ENCODE measurements at places on chromosomes 6 and 20. TPM values are rescaled to one million over a fixed set of nuclear protein-coding genes. Genes with fewer than 3 reads are reported as not detected.
A peak's percentile ranks its signal among the peaks of the same experiment; 100 is the strongest.

Gene GNAS-AS1
- total RNA-seq = not detected

DNA sequence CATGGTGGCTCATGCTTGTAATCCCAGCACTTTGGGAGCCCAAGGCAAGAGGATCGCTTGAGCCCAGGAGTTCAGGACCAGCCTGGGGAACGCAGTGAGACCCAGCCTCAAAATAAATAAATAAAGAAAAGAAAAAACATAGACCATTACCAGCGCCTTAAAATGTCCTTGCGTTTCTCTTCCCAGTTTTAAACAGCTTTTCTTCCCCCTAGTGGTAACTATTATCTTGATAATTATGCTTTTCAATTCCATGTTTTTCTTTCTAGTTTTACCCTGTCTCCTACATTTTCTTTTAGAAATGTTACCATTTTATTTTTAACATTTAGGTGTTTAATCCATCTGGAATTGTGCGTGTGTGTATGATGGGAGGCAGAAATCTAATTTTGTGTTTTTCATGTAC is 24.4 kb downstream of the DNAH8 start:
- no peak for DNase-seq

- DNase-seq = no peak
Observed at GRCh38 chr20:16308754-16309153, 264.5 kb downstream of the KIF16B start.

DNA sequence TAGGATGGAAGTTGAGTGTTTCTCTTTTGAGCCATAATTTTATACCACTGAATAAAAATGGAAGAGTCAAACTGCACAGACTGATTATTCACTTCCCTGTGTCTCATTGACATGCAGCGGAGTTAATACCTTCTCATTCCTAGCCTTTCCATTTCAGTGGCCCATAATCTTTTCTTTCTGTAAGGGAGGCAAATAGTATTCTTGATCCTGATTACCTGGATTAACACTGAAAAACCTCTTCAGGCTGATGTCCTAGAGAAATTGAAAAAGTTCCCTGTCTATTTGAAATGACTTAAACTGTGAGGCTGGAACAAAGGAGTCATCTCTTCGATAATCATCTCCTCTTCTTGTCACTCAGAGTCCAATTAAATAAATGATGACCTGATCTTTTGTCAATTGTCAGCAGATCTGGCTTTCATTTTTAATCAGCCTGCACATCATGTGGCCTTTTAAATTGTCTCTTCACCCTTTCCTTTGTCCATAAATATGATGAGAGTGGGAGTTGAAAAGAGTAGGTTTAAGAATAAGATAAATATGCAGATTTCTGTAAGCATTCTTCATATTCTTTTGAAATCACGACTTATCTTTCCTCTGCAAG is 713.0 kb downstream of the EPM2A start:
- no peak for DNase-seq

Gene NCOA3
- 70.6 TPM for total RNA-seq

- no peak for DNase-seq
Observed at GRCh38 chr6:166605752-166606151, 19.3 kb upstream of the RAMACL start.

Gene C6orf120
- total RNA-seq = 44.7 TPM

DNA sequence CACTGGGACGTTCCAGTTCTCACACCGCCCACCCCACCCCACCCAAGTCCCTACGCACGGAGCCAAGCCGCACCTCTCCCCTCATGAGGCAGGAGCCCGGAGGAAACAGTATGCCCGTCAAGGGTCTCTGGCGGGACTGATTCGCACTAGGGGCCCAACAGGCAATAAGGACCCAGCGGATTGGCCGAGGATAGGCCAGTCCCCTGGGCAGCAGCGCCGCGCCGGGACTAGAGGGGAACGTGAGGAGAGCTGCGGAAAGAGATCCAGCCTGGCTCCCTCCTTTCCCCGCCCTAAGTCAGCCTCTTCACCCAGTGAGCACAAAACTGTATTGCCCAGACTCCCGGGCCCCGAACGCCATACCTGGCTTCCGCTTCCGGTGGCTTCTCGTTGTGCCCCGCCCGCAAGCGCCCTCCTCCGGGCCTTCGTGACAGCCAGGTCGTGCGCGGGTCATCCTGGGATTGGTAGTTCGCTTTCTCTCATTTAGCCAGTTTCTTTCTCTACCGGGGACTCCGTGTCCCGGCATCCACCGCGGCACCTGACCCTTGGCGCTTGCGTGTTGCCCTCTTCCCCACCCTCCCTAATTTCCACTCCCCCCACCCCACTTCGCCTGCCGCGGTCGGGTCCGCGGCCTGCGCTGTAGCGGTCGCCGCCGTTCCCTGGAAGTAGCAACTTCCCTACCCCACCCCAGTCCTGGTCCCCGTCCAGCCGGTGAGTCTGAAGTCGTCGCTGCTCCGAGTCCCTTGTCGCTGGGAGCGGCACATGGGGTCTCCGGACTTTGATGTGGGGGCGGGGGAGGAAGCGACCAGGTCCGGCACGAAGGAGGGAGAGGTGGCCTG is at the start of gene CSNK2B:
Gene CSNK2B, plus strand, starts transcription at position 580 of the 836 bp plus-strand sequence. CDS start 752 bp downstream, outside the sequence.
- peak; percentile 93 for DNase-seq

DNA sequence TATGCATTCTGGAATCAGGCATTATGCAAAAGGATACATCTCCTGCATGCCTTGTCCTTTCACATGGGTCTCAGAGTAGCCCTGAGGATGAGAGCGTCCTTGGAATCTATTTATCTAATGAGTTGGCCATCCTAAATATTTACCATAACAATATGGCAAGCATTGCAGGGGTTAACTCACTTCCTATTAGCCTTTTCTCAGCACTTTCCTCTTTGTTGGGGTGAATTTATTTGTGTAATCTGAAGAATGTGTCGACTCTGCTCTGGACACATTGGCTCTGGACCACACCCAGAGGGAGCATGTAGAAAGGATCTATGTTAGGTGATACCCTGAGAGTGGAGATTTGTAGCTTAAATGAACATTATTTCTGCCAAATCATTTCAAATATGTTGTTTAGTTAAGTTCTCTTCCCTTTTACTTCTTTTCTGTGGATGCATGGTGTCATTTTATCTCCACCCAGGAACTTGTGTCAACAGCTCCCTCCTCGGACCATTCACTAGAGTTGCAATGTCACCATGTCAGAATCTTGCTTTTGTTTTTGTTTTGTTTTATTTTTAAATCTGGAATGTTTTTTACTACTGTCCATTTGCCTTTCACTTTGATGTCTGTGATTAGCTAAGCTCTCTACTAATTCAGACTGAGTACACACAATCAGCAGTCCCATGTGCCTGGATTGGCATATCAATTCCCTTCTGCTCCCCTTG is 757.0 kb upstream of the MMS22L start:
- no peak for DNase-seq

GRCh38 chr6:79684876-79685275 is 53.7 kb downstream of the SH3BGRL2 start:
- DNase-seq = no peak

GRCh38 chr6:97630604-97631003 is 347.6 kb upstream of the MMS22L start:
- DNase-seq = no peak

Gene COX4I2
- total RNA-seq = 1.8 TPM

GRCh38 chr6:17519120-17519519 is 81.0 kb upstream of the FAM8A1 start:
- DNase-seq = no peak

Gene PRRT1
- total RNA-seq = 0.37 TPM

DNA sequence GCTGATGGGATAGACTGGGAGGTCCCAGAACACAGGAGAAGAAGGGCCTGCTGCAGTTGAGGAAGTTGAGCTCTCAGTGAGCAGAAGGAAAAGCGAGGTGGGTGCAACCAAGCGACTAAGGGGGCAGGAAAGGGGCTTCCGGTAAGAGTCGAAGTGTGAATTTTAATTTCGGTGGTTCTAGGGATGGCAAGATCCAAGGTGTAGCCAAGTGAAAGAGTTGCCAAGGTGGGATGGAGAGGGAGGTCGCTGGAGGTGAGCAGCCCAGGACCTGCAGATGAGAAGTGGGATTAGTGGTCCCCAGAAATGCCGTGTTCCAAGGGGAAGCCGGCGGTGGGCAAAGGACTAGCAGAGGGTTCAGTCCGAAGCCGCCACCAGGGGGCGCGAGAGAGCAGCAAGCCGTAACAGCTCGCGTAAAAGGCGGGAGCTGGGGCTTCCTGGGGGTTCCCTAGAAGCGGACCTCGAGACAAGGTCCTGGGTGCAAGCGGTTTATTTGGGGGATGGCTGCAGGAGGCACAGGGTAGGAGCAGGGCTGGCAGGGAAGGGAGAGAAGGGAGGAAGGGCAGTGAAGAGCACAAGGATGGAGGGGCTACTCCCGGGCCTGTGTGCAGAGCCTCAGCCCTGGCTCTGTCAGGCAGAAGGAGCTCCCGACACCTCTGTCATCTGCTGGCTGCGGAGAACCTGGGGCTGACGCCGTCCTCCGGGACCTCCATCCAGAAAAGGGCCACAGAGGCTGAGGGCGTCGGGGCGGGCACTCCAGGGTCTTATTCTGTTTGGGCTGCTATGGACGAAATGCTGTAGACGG is 103.6 kb downstream of the PAX1 start:
- DNase-seq = peak; percentile 48

DNA sequence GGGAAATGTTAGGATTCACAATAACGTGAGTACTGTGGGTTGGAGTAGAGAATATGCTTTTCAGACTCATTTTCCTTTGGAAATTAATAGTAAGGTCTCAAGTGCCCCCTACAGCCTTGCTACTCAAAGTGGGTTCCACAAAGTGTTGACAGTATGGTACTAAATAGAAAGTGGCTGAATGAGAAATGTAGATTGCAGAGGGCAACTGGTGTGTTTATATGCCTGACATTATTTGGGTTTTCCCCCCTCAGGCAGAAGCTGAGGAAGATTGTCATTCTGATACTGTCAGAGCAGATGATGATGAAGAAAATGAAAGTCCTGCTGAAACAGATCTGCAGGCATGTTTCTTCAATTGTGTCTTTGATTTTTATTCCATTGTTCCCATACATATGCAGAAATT is 5.6 kb downstream of the FBXO9 start:
- DNase-seq = no peak

DNA sequence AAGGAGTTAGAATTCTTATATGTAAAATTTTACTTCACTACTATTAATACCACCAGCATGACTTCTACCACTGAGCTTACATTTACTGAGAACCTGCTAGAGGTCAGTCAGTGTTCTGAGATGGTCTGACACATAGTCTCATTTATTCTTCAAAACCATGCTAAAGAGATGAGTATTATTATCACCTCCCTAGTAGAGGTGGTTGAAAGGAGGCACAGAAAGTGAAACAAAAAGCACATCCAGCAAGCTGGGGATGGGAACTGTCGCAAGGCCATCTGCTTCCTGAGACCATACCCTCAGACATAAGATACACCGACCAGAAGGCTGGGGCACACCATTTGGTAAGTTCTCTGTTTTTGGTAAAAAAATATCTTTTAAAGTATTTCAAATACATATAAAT is 137.7 kb downstream of the INSM1 start:
- DNase-seq = no peak

- no peak for DNase-seq
Observed at GRCh38 chr20:35145141-35145564, 2.0 kb downstream of the EDEM2 start.

GRCh38 chr6:136696238-136696637 is 96.0 kb downstream of the MAP3K5 start:
- DNase-seq = no peak

DNA sequence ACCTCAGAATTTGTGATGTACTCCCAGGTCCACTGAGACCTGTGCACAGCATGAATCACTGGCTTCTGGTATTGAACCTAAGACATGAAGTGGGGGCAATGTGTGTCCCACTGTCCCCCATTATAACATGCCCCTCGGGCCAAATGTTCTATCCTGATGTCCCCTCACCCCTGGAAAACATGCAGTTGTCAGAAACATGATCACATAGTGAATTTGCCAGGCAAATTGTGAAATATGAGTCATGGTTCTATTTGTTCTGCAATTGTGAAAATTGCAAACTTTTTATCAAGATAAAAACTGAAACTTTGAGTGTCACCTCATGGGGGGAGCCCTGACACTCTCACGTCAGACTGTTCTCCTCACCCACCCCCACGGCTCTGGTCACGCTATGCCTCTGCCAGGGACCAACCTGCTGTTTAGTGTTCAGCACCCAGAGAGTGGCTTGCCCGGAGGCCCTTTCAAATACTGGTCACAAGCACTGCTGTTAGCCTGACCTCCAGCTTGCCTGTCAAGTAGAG is 305.3 kb downstream of the CLIC5 start:
- DNase-seq = no peak

- DNase-seq = no peak
Observed at GRCh38 chr6:7311917-7312615, 933 bp downstream of the SSR1 start.

GRCh38 chr20:57628047-57628961 is 8.1 kb upstream of the ZBP1 start:
- DNase-seq = no peak

- no peak for DNase-seq
Observed at GRCh38 chr6:161736781-161737292, 463.0 kb upstream of the AGPAT4 start.

Gene EYA2
- 18.0 TPM for total RNA-seq

DNA sequence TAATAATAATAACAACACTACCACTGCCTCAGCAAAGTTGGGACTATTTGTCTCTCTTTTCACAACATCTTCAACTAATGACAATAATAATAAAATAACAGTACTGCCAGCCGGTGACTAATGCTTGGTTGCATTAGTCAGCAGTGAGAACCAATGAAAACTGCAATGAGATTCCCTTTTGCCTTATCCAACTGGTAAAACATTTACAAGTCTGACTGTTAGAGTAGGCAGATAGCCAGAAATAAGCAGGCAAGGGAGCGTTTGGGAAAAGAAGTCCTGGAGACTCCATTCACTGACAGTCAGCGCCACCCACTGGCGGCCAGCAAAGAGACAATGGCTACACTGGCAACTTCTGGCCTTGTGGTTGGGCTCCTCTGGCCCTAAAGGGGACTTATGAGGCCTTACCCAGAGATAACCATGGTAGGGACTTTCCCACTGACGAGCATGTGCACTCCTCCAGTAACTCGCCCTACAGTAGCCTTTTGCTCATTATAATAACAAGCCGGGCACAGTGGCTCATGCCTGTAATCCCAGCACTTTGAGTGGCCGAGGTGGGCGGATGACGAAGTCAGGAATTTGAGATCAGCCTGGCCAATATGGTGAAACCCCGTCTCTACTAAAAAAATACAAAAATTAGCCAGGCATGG is 3.4 kb upstream of the NSFL1C start:
- peak; percentile 60 for DNase-seq
